Renal cortical epithelial cell (primary cell): ENCODE measurements at places on chromosomes 2 and 18. TPM values are rescaled to one million over a fixed set of nuclear protein-coding genes. Genes with fewer than 3 reads are reported as not detected.

Gene NBAS
- total RNA-seq: 86.4 and 87.3 TPM in 2 replicates

Gene VWC2L
- 0.15 TPM in 1 of 2 replicates, not detected in the other for total RNA-seq

Gene DCDC2C
- not detected in 2 replicates for total RNA-seq

Gene TAF4B
- total RNA-seq: 6.8 and 8.2 TPM in 2 replicates

Gene DNAJC5G
- total RNA-seq: not detected in 2 replicates

Gene PCARE
- not detected in 2 replicates for total RNA-seq

Gene DLX2
- total RNA-seq: 0.17 TPM in 1 of 2 replicates, not detected in the other

Gene TXNL4A
- total RNA-seq: 40.1 and 72.4 TPM in 2 replicates

Gene MC5R
- not detected in 2 replicates for total RNA-seq

Gene SP3
- 90.9 and 109 TPM in 2 replicates for total RNA-seq

Gene COL4A3
- total RNA-seq: 1.7 and 30.8 TPM in 2 replicates

Gene IL18RAP
- not detected in 2 replicates for total RNA-seq

Gene ALLC
- not detected in 2 replicates for total RNA-seq
